SJSA1 (cell line): ENCODE measurements at places on chromosomes 11 and 22.

- no peak for DNase-seq
These were observed 162.4 kb upstream of the SYN3 start for GRCh38 chr22:33220476-33221080.

DNA sequence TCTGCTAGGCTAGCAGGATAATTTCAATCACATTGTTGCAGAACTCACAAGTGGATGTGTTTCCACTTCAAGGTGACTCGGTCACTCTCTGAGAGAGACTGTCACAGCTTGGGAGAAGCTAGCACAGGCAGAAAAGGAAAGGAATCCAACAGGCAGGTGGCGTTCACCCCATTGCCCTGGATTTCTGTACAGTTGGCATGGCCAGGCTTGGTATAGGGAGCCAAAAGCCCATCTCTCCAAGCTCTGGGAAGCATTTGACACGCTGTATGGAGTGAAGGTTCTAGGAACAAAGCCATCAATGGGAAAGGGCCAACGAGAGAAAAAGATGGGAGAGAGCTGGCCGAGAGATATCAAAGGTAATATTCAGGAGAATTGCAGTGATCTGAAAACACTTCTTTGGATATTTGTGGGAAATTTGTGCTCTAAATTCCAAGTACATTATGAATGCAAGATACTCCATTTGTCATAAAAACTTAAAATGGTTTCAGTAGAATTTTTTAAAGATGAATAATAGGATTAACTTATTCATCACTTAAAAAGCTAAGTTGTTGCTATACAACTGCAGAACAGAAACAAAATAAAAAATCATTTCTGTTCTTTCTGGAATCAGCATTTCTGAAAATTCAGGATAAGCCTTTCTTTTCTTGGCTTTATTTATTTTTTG is 223.5 kb upstream of the NTM start:
- DNase-seq = no peak

GRCh38 chr11:15194671-15195415 is 80.1 kb downstream of the INSC start:
- DNase-seq = no peak

GRCh38 chr11:47932544-47932943 is 47.8 kb upstream of the PTPRJ start:
- no peak for DNase-seq

DNA sequence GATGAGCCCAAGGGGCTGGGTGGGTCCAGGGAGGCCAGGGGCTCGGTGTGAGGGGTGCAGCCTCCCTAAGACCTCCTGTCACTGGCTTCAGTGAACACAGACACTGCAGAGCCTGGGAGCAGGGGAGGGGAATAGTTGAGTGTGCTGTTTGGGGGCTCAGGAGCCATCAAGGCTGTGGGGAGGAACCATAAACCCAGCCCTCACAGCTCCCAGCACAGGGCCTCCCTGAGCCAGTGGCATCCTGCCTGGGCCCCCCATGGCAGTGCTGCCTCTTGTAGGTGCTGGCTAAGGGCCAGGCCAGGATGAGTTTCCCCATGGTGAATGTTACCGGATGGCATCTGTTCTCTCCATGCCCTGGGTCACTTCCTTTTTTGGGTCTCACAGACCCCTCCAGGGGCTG is 25.5 kb downstream of the KCNJ5 start:
- DNase-seq = no peak

DNA sequence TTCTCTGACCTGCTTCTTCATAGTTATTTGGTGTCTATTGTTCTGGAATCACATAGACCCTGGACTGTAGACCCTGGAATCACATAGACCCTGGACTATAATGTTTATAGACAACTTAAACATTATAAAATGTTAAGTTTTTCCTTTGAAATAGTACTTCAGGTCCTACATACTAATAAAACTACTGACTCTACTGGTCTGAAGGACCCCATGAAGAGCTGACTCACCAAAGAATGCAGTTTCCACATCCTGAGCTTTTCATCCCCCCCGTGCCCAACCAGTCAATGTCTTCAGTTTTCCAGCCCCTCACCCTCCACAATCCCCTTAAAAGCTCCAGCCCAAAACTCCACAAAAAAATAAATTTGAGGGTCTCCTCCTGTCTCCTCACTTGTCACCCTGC is 6.6 kb upstream of the PLEKHA7 start:
- DNase-seq = peak; percentile 16

DNA sequence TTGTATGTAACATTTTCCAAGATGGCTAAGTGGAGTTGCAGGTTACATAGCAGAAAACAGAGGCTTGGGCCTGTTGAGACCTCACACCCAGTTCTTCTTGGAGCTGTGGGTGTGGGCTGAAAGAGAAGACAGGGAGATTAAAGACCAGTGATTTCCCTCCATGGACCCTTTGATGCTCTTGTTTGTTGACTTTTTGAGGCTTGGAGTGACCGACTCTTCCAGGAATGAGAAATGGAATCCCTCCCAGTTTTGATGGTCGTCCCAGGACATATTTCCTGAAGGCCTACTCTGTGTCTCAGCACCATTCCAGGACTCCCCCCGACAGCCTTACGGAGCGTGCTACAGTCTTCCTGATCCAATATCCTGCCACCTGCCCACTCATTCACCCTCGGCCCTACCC is 96.9 kb downstream of the PTPRJ start:
- DNase-seq = peak; percentile 70

DNA sequence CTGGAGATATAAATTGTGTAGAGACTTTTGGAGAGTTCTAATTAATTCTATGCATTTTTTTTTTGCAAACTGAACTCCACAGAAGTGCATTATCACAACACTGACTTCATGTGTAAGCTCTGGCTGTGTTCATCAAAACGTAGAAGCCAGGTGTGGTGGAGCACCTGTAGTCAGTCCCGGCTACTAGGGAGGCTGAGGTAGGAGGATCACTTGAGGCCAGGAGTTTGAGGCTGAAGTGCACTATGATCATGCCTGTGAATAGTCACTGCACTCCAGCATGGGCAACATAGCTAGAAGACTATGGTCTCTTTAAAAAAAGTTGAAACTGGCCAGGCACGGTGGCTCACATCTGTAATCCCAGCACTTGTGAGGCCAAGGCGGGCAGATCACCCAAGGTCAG is 20.6 kb downstream of the TCF20 start:
- DNase-seq = no peak

DNA sequence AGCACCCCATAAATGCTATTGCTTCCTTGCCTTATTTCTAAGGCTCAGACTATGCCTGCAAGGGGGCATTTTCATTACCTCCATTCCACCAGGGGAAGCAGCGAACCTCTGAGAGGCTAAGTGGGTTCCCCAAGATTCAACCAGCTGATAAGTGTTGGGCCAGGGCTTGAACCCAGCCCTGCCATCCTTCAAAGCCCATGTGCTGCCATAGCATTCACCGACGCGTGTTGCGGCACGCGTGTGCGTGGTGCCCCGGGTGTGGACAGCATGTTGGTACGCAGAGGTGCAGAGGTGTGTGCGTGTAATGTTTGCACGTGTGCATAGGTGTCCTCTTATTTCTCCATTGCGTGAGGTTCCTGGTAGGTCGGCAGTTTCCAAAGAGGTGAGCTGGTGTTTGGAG is 66.0 kb upstream of the PPARA start:
- no peak for DNase-seq

- DNase-seq = no peak
These were observed 8.9 kb downstream of the TTC17 start for GRCh38 chr11:43367382-43368178.

GRCh38 chr22:41821471-41822316 is 11.2 kb upstream of the SREBF2 start:
- DNase-seq = no peak

- no peak for DNase-seq
These were observed 45.9 kb upstream of the ARFGAP3 start for GRCh38 chr22:42902875-42903510.

DNA sequence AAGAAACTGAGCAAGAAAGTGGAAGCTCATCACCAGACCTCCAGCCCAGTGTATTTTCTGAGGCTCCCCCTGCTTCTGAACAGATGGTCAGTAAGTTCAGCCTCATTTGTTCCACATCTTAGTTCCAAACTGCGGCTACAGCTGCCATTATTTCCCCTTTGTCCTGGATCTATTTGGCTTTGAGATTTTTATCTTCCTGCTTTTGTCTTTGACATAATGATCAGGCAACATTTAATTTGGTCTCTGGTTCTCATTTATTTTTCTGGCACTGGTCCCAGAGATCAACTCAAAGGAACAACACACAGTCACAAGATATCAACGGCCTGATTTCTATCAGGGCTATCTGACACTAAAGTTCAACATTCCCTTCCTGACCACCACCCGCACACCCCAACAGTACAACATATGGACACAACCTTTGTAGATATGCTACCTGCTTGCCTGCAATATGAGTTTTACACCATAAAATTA is 137.5 kb downstream of the FAM76B start:
- no peak for DNase-seq

- DNase-seq = no peak
These were observed 4.8 kb downstream of the TIMP3 start for GRCh38 chr22:32806296-32806695.

DNA sequence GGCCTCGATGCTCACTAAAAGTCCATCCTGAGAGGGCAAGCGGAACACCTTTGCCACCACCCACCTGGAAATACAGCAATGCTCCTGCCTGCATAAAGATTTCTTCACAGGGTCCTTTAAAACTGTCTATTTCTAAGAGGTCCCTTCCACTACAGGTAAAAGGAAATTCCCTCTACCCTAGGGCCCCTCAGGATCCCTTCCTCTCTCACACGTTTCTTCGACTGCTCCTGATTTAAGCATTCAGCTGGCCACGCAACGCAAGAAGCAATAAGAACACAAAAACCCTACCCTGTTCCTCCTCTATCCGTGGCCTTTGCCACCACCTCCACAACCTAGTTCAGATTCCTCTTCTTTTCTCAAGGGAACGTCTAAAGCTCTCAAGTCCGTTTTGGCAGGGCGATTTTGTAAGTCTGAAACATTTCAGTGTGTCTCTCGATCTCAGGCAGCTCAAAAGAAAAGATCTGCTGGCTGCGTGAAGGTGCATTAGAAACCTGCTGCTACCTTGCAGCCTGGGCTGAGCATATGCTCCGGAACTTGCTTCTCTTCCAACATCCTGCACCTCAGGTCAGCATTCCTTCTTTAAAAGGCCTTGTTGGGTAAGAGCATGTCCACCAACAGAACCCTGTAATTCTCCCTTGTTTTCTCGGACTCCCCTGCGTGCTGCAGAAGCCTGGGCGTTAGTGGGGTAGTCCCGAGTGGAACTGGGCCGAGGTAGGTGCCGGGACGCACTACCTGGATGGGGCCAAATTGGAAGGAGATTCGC is 1.6 kb downstream of the LGR4 start:
- DNase-seq = no peak

DNA sequence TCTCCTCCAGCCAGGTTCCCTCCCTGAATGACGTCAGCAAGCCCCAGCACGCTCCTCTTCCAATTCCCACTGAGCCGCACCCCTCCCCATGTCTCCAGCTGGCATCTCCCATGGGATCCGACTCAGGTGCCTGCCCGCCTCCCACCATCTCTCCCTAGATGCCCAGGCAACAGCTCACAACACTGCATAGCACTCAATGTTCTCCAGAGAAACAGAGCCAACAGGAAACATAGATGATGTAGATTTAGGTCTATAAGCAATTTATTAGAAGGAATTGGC is 532.3 kb downstream of the BRD1 start:
- no peak for DNase-seq

GRCh38 chr22:27800250-27801201 is 1.0 kb downstream of the MN1 start:
- no peak for DNase-seq

DNA sequence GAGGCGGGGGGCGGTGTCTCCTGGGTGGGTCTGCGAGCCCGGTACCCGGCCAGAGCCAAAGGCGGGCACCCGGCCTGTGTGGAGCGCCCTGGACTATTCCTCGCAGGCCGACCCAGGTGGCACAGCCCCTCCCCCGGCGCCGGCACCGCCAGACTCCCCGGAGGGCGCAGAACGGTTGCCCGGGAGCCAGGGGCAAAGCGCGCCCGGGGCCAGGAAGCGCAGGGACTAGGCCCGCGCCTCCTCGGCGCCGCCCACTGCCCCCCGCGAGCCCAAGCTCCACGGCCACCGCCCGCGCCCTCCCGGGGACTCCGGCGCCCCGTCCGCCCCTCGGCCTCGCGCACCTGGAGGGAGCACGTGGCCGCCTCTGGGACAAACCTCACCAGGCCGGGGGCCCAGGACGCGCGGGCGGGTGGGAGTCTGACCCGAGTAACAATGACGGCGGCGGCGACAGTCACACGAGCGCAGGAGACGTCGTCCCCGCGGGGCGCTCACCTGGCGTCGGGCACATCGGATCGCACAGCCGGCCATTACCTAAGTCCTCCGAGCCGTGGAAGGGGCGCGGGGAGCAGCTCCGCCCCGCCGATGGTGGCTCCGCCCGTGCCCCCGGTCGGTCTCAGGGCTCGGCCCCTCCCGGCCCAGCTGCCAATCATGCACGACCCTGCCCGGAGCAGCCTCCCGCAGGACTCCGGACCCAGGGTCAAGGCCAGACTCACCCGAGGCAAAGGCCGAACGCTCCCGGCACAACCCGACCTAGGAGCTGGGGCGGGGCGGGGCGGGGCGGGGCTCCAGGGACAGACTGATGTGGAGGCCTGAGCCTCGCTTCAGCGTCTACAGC is 7.4 kb downstream of the PLXNB2 start:
- DNase-seq = no peak

GRCh38 chr11:2791139-2791520 is 91.3 kb upstream of the KCNQ1OT1 start:
- peak; percentile 39 for DNase-seq

- DNase-seq = no peak
These were observed 24.6 kb downstream of the OR2AG2 start for GRCh38 chr11:6747097-6747668.

- peak; percentile 46 for DNase-seq
These were observed 123.3 kb downstream of the METTL15 start for GRCh38 chr11:28231475-28231874.

GRCh38 chr11:2368851-2369180 is 8.3 kb upstream of the CD81 start:
- DNase-seq = no peak

GRCh38 chr11:67463680-67464410 is 5.2 kb downstream of the TMEM134 start:
- DNase-seq = peak; percentile 95

DNA sequence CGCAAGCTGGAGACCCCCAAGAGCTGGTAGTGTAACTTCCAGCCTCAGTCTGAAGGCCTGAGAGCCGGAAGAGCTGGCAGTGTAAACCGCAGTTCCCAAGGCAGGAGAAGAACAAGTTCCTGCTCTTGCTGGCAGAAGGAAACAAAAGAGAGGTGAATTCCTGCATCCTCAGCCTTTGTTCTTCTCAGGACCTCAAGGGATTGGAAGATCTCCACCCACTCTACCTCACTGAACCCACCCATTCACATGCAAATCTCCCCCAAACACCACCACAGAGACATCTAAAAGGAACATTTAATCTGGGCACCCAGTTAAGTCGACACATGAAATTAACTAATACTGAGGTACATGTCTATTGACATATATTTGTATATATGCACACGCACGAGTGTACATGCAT is 1310.3 kb downstream of the TBC1D22A start:
- no peak for DNase-seq
